HuH-7 (cell line): ENCODE measurements at places on chromosomes 16 and 17.

- no peak for DNase-seq
Measured at GRCh38 chr17:35212668-35213067, 18.5 kb upstream of the SLC35G3 start.

GRCh38 chr17:51097708-51098446 lies 22.8 kb downstream of the SPAG9 start:
- DNase-seq, result no peak

DNA sequence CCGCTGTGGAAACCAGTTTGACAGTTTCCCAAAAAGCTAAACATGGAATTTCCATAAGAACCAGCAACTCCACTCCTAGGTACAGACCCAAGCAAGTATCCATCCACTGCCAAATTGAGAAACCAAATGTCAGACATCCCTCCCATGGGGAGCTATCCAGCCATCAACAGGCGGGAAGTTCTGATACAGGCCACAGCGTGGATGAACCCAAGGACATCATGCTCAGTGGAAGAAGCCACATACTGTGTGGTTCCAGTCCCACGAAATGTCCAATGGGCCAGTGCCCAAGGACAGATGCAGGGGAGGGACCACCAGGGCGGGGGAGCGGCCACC lies 12.6 kb upstream of the BAIAP2 start:
- no peak for DNase-seq

DNA sequence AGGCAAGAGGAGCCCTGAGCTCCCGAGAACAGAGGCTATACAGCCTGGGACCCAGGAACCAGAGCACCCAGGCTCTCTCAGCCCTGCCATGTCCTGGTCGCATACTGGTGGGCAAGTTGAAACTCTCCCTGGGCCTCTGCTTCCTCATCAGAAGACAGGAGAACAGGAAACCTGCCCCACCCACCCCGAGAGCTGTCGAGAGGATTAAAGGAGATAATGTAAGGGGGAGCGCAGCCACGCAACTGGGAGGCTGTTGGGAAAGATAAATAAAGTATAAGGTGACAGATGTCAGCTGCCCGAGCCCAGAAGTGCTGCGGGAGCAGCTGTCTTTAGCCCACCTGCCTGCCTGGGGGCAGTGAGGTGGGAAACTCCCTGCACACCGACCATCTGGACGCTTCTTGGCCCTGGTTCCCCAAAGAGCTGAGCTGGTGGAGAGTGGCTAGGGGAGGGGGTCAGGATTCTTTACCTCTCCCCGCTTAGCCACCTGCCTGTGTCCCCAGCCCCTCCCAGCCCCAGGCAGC lies 6.8 kb downstream of the KIF19 start:
- no peak for DNase-seq

DNA sequence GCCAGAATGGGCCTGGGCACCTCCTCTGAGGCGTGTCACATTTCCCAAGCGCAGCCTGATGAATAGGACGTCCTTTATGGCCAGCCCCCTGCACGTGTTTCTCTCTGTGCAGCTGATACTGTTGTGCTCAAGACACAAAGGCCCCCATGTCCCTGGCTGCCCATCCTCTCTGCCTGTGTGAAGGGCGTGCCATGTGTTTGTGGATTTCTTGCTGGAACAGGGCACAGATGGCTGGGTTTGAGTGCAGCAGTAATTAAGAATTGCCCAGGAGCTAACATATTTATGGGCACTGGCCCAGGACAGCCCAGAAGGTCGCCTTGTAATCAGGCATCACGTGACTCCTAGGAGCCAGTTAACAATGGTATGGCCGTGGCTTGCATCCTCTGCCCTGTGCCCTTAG lies 181.1 kb downstream of the CCDC182 start:
- DNase-seq, result no peak

DNA sequence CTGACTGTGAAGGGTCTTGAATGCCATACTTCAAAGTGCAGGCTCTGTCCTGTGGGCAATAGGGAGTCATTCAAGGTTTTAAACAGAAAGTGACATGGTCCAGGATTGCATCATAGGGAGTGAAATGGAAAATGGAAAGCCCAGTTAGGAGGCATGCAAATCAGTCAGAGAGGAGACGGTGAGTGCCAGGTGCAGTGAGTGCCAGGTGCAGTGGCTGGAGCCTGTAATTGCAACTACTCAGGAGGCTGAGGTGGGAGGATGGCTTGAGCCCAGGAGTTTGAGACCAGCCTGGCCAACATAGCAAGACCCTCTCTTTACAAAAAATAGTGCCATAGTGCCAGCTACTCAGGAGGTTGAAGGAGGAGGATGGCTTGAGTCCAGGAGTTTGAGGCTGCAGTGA lies 35.2 kb upstream of the SIAH1 start:
- DNase-seq, result no peak

DNA sequence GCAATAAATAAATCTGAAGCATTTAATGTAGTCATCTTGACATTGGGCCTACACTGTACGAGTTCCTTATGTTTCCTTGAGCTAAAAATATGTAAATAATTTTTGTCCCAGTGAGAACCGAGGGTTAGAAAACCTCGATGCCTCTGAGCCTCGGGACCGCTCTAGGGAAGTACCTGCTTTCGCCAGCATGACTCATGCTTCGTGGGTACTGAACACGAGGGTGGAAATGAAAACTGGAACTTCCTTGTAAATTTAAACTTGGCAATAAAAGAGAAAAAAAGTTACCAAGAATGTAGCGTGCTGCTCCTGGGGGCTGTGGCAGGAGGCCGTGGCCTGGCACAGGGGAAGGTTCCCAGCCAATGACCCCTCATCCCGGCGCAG lies 74.1 kb downstream of the SOCS1 start:
- DNase-seq, result no peak

GRCh38 chr17:32019228-32019627 lies 12.0 kb downstream of the LRRC37B start:
- no peak for DNase-seq

DNA sequence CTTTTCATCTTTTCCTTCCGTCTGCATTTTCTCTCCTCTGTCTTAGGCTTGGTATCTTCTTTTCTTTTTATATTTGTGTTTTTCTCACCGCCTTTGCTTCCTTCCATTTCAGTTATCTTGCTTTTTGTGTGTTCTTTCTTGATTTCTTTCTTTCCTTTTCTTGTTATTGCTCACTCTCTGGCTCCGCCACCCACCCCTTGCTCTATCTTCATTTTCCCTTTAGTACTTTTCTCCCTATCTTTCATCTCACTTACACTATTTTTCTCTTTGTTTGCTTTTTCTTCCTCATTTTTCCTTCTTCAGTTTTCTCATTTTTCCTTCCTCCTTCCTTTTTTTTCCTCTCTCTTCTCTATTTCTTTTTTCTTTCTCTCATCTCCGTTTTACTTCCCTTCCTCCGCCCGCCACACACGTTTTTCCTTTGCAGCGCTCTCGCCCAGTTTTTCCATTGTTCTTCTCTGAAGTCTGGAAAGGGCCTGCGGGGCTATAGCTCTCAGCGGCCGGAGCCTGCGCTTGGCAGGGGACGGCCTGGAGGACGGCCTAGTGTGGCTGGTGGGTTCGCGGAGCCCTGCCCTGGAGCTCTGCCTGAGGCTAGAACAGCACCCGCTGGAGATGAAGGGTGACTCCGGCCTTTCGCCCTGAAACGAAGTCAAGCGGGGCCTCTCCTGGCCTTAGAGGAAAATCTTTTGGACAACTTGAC lies 5.2 kb upstream of the HOXB13 start:
- no peak for DNase-seq

- no peak for DNase-seq
Measured at GRCh38 chr16:51133688-51134087, 17.4 kb downstream of the SALL1 start.

GRCh38 chr16:80580109-80580832 lies 39.5 kb downstream of the DYNLRB2 start:
- DNase-seq, result no peak

DNA sequence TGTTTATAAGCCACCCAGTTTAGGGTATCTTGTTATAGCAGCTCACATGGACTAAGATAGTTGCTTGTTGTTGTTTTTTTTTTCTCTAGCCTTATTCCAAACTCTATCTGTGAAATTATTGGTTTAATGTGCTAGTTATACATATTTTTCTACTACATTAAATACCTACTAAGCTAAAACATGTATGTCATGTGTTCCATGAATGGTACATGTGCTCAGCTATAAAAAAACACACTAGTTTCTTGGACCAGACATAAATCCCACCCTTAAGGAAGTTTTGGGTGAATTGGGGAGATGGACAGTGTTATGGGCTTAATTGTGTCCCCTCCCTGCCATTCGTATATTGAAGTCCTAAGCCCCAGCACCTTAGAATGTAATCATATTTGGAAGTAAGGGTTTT lies 19.8 kb downstream of the ITPRIPL2 start:
- DNase-seq, result no peak

DNA sequence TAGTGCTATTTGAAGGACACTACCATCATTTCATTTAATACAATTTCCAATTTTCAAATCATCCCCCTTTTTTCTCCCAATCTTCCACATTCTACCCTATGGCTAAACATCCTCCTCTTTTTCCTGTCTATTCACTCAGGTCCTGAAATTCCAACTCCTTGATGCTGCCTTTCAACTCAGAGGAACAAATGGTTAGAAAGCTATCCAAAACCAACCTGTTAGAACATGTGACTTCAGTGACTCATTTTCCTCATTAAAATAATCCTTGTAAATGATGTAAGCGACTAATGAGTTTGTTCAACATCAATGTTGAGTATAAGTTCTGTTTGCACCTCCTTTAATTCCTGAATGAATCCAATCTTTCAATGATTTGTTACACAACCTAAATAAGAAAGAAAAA lies 5.5 kb downstream of the PSMD12 start:
- DNase-seq, result no peak

DNA sequence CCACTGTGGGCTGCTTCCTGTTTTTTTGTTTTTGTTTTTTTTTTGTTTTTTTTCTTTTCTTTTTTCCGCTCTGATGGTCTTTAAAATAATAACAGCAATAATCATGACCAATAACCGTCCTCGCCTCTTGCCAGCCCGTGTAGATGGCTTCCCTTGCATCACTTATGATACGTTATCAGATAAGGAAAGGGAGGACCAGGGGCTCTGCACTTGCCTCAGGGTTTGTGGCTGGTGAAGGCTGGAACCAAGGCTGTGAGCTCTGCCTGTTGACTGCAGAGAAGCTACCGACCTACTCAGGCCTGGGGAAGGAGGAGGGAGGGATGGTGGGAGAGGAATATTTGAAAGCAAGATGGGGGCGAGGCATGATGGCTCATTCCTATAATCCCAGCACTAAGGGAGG lies 114.0 kb upstream of the SDK2 start:
- DNase-seq, result no peak
